Fibroblast of skin of left quadriceps (primary cell): ENCODE measurements at places on chromosomes 5 and 9.

GRCh38 chr5:143842920-143843319, 31.0 kb downstream of the HMHB1 start:
- no peak for DNase-seq

- DNase-seq, result no peak
Measured at GRCh38 chr5:181127907-181128626, 2.9 kb downstream of the OR2V1 start.

GRCh38 chr9:134678666-134679443, 37.3 kb downstream of the COL5A1 start:
- DNase-seq, result no peak

GRCh38 chr9:130445268-130445983, 665 bp downstream of the ASS1 start:
- DNase-seq, result no peak

DNA sequence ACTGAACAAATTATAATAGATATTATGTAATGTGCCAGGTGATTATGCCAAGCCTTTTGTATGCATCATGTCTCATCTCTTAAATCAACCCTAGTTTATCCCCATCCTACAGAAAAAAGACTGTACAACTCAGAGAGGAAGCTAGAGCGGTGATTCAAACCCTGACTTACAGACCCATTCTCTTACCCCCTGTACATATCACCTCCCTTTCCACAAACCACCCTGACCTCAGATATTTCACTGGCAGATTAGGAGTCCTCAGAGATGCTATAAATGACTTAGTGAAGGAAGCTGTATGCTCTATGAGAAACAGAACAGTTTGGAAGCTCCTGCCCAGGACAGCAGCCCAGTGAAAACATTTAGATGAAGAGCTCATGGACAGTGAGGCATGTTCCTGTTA, 79.1 kb upstream of the RARS1 start:
- no peak for DNase-seq

- no peak for DNase-seq
Measured at GRCh38 chr9:95422650-95423049, 94.1 kb downstream of the PTCH1 start.

DNA sequence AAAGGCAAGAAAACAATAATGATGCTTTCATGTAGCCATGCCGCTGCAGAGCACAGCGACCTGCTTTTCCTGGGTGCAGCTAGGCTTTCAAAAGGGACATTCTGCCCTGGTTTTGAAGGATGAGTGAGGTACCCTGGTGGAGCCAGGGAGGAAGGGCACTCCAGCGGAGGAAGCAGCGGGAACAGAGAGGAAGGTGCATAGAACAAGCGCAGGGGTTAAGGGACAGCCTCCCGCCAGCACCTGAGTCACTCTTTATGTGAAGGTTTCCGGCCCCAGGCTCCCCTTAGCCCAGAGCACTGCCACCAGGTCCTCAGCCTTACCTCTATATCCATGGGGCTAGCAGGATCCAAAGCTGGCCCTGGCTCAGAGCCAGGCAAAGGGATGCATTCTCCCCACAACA, 221.1 kb downstream of the CDK5RAP2 start:
- no peak for DNase-seq

DNA sequence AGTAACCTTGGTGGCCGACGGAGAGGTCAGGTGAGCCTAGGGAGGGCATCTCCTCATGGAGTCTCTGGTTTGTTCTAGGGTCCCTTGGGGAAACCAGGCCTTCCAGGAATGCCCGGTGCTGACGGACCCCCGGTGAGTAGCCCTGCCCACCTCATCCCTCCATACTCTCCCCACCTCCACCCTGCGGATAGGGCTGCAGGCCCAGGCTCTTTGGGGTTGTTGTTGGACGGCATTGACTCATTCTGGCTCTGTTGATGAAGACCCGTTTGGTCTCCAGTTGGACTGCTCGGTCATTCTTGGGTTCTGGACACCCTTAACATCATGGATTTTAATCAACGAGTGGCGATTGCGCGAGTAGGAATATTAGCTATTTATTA, 112.3 kb upstream of the FCN2 start:
- DNase-seq, result no peak

GRCh38 chr9:132069046-132069898, 10.4 kb downstream of the MED27 start:
- peak; percentile 61 for DNase-seq

GRCh38 chr5:132751444-132751843, 4.2 kb downstream of the CCNI2 start:
- peak; percentile 58 for DNase-seq

DNA sequence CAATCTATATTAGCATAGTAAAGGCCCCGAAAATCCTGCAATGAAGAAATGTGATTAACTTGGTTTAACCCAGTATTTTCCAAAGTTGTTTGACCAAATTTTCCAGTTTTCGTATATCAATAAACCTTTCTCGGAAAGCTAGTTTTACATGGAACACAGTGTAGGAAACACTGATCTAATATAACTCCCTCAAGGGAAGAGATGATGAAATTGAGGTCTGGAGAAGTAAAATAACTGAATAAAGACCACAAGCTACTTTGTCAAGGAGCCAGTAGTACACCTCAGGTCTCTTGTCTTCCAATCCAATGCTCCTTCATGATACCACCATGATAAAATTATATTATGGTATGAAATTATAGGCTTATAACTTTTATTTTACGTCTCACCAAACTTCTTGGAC, 118.1 kb upstream of the TARS1 start:
- no peak for DNase-seq

DNA sequence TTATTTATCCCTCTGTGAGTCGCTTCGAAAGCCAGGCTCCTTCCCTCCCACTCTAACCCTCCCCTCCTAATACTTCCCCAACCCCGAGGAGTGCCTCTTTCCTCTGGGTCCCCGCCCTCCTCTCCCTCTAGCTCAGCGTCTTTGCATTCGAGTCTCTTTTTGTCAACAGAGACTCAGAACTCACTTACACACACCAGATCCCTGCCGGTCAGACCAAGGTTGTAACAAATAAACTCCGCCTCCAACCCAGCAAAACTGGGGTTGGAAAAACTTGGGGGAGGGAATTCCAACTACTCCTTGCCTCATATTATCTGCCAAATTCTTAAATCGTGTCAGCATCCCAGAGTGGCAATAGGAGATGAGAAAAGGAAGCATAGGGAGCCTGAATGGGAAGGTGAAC, at the start of gene HTR1A:
Gene HTR1A, minus strand, starts transcription at position 167 of the 400 bp plus-strand sequence. CDS start 726 bp downstream, outside the sequence.
- no peak for DNase-seq

- no peak for DNase-seq
Measured at GRCh38 chr5:2158767-2159166, 276.0 kb upstream of the IRX4 start.

DNA sequence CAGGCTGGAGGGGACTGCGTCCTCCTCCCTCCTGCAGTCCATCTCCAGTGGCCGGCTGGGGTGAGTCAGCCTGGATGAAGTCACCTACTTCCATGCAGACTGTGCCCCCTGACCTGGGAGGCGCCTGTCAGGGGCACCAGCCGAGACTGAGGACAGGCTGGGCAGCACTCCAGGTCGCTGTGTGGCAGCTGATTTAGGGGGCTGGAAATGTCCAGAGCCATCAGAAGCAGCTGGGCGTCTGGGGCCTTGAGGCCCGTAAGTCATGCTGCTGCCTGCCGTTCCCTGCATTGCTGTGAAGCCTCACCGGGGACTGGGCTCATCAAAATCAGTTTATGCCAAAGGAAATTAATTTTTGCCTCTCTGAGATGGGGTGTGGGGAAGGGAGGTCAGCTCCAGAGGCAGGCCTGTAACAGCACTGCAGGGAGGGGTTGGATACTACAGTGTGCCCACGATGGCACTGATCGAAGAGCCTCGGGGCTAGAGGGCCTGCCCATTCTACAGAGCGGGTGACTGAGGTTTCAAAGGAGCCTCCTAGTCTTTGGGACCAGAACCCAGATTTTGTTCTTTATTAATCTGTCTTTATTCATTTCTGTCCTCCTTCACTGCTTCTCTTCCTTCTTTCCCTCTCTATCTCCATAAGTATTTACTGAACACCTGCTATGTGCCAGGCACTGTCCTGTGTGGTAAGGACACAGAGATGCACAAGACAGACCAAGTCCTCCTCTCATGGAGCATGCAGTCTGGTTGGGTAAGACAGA, 70.4 kb upstream of the PSD2 start:
- DNase-seq, result no peak

DNA sequence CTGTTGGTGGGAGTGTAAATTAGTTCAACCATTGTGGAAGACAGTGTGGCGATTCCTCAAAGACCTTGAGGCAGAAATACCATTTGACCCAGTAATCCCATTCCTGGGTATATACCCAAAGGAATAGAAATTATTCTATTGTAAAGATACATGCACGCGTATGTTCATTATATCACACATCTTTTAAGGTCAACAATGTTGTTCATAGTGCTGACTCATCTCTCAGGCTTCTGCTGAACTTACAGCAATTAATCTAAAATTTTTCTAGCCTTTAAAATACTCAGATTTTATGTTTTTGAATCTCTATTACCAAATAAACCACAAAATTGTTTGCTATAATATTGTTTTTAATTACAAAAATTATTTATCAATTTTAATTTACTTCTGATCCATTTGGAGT, 38.8 kb upstream of the ZNF618 start:
- DNase-seq, result no peak

- no peak for DNase-seq
Measured at GRCh38 chr9:95090023-95090791, 227.3 kb downstream of the FANCC start.

GRCh38 chr5:172953776-172954675, 5.2 kb upstream of the RPL26L1 start:
- DNase-seq, result peak; percentile 74

GRCh38 chr5:131749138-131749537, 47.7 kb downstream of the FNIP1 start:
- DNase-seq, result no peak

DNA sequence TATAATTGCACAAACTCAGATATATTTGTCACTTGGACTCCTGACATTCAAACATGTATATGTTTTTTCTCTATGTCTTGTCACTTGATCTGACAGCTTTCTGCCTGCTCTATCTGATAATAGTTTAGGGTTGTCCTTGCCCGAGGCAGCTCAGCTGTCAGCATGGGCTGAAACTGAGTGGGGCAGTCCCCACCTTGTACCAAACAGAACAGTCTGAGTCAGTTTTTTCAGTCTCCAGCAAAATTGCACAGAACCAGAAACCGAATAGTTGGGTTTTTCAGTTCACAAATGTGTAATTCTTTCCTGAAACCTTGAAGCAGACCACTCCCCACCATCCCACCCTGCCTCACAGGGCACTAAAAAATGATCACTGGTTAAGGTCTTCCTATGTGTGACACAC, 9.5 kb upstream of the HAND1 start:
- no peak for DNase-seq

GRCh38 chr5:67047160-67047559, 149.4 kb downstream of the CD180 start:
- no peak for DNase-seq

DNA sequence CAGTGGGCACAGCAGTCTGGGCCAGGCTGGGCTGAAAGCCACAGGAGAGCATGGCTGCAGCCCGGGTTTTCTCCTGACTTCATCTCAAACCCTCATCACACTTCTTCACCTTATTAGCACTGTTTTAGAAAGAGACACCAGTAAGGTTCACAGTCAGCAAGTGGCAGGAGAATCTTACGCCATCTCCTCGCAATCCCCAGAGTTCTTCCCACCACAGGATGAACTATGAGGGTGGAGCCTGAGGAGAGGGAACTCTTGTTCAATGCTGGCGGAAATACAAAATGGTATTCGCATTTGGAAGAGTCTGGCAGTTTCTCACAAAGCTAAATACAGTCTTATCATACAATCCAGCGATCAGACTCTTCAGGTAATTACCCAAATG, 14.7 kb downstream of the BICD2 start:
- DNase-seq, result no peak

DNA sequence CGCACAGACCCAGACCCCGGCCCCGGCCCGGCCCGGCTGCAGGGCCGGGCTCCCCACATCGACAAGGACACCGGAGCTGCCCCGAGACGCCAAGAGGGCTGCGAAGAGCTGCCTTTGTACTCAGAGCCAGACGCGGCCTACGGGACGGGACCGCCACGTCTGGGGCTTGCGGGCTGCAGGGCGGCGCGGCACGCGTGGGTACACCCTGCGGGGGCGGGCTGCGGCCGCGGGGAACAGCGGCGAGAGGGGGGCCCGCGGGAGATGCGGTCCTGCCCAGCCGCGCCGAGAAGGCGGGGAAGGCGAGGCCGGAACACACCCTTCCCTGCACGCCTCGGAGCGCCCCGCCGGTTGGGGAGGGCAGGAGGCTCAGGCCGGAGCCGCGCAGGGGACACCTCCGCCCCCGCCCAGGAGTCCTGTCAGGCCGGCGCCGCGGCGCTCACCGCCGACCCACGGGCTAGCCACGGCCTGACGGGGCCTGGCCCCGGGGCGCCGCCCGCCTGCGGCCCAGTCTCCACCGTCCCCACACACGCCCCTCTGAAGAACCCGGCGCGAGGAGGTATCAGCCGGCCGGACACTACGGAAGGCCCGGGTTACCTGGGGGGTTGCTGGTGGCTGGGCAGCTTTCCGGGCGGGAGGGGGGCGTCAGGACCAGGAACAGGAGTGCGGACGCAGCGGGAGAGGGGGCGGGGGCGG, 478 bp downstream of the RAB14 start:
- no peak for DNase-seq

- no peak for DNase-seq
Measured at GRCh38 chr5:79602889-79603288, 9.4 kb upstream of the TENT2 start.

- DNase-seq, result no peak
Measured at GRCh38 chr9:995192-995591, 18.7 kb downstream of the DMRT3 start.

- no peak for DNase-seq
Measured at GRCh38 chr9:120711841-120712538, 2.3 kb downstream of the MEGF9 start.

GRCh38 chr9:74674077-74674476, 176.9 kb downstream of the RORB start:
- DNase-seq, result no peak

GRCh38 chr9:13268469-13268868, 11.0 kb downstream of the MPDZ start:
- no peak for DNase-seq

- DNase-seq, result no peak
Measured at GRCh38 chr9:31334837-31335528, 1049.5 kb upstream of the ACO1 start.

DNA sequence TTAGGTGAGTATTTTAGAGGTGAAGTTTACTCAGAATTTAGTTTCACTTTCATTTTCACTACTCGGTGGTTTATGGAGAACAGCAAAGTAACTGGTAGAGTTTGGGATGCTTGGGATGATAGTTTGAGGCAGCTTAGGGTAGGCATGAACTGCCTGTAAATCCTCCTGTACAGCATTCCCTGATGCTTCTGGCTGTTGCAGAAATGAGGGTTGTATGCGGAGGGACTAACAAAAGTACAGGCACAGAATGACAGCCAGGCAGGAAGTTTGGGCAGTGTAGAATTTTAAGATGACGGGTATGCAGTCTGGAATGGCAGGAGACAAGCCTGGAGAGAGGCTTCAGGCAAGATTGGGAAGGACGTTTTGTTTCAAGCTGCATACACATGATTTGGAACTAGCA, 48.0 kb upstream of the FAM120AOS start:
- no peak for DNase-seq

- DNase-seq, result no peak
Measured at GRCh38 chr5:31574772-31575171, 42.7 kb downstream of the C5orf22 start.
